ENCODE measurements at places on chromosomes 3 and 15.

GRCh38 chr3:89787485-89787884, 680.1 kb downstream of the EPHA3 start:
- no peak for DNase-seq

DNA sequence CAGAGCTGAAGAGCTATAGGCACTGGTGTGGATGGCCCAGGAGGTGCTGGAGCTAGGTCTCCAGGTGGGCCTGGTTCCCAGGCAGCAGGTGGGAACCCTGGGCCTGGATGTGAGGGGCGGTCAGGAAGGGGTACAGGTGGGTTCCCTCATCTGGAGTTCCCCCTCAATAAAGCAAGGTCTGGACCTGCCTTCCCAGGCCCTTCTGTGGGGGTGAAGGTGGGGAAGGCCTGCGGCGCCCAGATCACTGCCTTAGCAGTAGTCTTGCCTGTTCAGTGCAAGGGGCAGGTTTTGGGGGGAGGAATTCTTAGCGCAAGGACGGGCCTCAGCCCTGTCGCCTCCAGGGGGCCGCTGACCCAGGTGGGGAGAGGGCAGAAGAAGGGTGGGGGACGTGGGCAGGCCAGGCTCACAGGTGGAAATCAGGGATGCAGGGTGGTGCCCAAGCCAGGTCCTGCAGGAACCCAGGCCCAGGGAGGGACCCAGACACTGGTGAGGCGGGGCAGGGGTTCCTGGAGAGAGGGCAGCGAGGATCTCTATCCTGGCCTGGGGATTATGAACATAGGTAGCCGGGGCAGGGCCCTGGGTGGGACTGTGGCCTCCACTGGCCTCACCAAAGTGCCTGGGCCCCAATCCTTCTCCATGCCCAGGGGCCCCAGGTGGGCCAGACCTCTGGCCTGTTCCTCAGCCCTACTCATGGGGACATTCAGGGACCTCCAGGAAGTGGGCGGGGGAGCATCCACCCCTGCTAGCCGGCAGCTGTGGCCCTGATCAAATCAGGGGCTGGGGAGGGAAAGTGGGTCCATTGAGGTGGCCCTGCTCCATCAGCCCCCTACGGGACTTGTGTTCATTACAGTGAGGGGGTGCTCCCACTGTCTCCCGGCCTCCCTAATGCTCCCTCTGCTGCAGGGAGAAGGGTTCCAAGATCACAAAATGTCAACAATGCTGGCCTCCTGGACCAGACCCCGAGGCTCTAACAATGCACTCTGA, 25.3 kb downstream of the HDAC11 start:
- DNase-seq, result no peak

DNA sequence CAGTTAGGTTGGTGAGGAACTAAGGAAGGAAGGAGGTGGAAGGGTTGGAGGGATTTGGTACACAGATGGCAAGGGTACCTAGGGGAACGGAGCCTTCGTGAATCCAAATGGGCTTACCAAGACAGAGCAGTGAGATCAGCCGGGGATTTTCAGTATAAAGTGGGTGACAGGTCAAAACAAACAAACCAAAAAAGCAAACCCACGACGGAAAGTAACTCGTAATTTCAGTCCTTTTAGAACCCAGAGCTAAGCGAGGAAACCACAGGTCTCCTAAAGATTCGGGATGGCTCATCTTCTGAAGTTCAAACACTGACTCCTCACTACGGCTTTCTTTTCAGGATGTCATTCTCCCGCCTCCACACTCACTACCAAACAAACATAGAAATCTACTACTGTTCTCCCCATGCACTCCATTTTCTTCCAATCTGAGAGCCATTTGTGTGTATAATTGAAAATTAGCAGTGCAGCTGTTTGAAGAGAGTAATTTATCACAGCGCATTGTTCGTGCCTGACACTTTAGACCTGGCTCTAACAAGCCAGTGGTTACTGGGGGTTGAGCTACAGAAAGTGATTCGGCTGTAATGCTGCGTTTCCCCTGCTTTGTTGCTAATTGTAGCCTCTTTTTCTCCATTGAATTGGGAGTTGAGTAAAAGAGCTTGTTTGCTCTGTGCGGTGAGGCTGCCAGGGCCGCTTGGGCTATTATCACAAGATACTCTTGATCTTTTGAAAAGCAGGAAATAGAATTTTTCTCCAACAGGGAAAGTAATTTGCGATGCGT, 64.7 kb upstream of the CCDC39 start:
- no peak for DNase-seq

DNA sequence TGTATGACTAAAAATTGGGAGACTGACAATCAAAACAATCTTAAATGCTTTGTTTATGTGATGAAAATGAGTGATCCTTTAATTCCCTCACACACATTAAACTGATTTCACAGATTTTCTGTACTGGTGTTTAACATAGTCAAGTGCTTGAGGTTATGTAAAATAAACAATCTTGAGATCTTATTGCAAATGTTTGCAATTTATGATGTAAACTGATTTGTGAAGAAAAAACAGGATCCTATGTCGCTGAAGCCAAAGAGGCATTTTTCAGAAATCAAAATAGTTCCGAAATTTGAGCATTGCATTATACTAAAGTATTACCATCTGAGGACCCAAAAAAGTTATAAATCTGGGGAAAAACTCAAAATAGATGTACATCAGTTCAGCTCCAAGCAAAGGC, 12.7 kb downstream of the SHOX2 start:
- DNase-seq, result no peak

DNA sequence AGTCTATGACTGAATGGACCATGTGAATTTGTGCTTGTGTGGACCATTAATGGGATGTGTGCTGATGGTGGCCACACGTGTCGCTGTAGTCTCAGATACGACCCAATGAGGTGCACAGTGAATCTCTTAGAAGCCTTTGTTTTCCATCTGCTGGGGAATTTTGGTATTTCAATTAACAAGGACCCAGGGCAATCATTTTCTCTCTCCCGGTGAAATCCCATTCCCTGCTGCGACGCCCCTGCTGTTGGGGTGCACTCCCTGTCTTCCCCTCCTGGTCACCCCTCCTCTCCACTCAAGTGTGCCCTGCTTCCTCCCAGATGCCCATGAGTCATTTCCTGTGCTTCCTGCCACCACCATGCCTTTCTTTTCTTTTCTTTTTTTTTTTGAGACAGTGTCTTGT, 32.7 kb downstream of the EBLN2 start:
- no peak for DNase-seq

- DNase-seq, result no peak
These were observed 66.0 kb downstream of the DCLK3 start for GRCh38 chr3:36698314-36698713.

DNA sequence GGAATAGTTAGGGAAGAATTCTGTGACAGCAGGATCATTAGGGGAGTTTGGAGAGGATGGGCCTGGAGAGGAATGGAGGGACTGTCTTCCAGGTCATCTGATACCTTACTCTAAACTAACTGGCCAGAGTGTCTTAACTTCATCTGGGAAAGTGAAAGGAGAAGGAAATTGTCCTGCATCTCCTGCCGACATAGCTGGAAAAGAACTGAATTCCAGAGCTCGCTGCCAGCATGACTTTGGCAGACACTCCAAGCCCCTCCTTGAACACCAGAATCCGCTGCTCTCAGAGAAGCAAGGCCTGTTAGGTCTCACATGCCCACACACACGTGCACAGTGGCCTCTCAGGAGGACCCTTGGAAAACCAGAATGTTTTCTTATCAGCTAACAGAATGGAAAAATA, 10.5 kb downstream of the ABI3BP start:
- no peak for DNase-seq

- no peak for DNase-seq
These were observed 118.0 kb upstream of the DPH6 start for GRCh38 chr15:35663956-35664355.

DNA sequence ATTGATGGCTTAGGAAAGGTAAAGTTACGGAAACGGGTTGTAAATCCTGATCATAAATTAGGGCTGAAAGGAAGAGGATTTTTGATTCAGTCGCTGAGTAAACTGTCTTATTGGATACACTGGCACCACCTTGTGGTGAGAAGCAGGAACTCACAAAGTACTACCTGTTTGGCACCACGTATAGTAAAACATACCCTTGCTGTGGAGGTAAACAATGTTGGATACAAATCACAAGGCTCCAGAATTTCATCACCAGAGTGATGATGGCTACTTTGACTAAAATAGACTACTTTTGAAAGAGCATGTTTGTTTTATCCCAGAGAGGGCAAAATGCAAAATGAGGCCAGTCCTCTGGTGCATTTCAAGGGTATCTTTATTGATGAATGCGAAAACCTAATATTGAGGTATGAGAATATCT, 216.9 kb downstream of the IGSF11 start:
- DNase-seq, result peak; percentile 60

Data from activated CD4-positive, alpha-beta T cell treated with anti-CD3 and anti-CD28 coated beads, Interleukin-2, Interleukin-4, amounts not matched to agents 100 ng/mL and 50 ng/mL, durations not matched to agents 16 hours and 8 hours (primary cell).